SK-N-SH (cell line): ENCODE measurements at places on chromosomes 2 and 18. TPM values are rescaled to one million over a fixed set of nuclear protein-coding genes. Genes with fewer than 3 reads are reported as not detected.

GRCh38 chr2:136255127-136255526, 137.2 kb upstream of the CXCR4 start:
- no peak for DNase-seq

- DNase-seq, result no peak
Measured at GRCh38 chr2:70921839-70922234, 13.9 kb upstream of the ATP6V1B1 start.

GRCh38 chr2:202215179-202215578, 23.2 kb downstream of the SUMO1 start:
- DNase-seq, result no peak

PLB1 gene
- polyA plus RNA-seq, result 0.10 and 0.39 TPM in 2 replicates

DNA sequence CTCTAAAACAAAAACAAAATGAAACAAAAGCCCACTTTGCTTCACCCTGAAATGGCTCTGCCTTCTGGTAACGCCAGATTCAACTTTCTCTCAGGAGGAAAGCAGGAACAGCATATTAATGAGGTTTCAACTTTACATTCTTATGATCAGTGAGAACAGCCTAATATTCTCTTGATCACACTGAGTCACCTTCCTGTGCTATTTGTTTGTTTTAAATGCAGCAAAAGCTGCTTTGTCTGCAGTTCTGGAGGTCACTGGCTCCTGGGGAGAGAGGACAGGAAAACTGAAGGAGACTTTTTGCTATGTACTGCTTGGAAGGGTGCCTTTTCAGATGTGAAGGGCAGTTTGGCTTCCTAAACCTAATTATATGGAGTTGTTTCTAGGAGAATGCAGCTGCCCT, 48.1 kb downstream of the MAIP1 start:
- no peak for DNase-seq
